Tibial nerve (tissue), 4 donors: ENCODE measurements at places on chromosomes 1 and 21. TPM values are rescaled to one million over a fixed set of nuclear protein-coding genes. Genes with fewer than 3 reads are reported as not detected.

DNA sequence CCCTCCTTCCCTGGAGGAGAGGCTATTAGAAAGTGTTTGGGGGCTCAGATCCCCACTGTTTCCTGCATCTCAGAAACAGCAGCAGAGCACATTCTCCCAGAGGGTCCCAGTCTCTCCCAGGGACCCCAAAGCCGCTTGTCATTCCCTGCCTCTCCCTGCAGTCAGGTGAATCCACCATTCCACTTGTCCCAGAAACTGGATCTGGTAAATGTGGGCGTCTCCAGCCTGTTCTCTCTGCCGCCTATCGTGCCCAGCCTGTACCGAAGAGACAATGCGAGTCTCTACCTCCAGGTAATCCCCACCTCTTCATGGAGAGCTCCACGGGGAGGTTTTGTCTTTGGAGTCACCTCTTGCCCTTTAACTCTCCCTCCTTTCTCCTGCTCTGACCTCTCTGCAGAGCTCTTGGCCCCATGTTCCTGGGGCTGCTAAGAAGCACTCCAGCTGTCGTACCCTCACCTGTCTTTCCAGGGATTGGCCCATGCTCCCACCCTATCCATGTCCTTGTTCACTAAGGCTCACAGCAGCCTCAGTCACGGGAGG, 26.9 kb downstream of the INAVA start:
- H3K36me3 ChIP-seq = no peaks in the 10 kb centered on the region
- H3K4me1 ChIP-seq = no peaks in the 10 kb centered on the region
- DNase-seq = no peak
- no peak overlapping the region for H3K27ac ChIP-seq

The RHBG gene
- not detected for total RNA-seq

- no peak overlapping the region for H3K4me3 ChIP-seq
- no peaks in the 10 kb centered on the region for H3K4me1 ChIP-seq
- no peaks in the 10 kb centered on the region for H3K27me3 ChIP-seq
- DNase-seq = no peak
Observed at GRCh38 chr1:65425006-65425405, 4.5 kb downstream of the LEPR start.

- H3K36me3 ChIP-seq = no peaks in the 10 kb centered on the region
- no peak overlapping the region for H3K4me3 ChIP-seq
- no peaks in the 10 kb centered on the region for H3K27me3 ChIP-seq
- no peak overlapping the region for H3K27ac ChIP-seq
- H3K4me1 ChIP-seq = no peaks in the 10 kb centered on the region
Observed at GRCh38 chr1:108016451-108016920, 51.5 kb upstream of the VAV3 start.

DNA sequence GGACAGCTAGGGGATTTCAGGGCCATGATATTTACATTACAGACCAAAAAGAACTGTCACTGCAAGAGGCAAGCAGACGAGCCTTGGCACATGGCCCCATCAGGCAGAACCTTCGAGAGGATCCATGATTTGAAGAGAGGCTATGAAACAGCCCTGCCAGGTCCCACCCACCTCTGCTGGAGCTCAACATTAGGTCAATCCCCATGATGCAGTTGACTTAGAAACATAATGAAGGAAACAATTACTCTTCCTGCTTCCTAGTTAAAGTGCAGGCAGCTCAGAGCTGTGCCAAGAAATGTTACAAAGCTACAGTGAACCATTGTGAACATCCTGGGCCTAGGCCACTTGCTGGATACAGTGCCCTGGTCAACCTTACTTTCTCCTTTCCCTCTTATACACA, 41.7 kb upstream of the PTCH2 start:
- no peaks in the 10 kb centered on the region for H3K36me3 ChIP-seq
- H3K4me1 ChIP-seq = no peaks in the 10 kb centered on the region
- H3K27me3 ChIP-seq = no peaks in the 10 kb centered on the region
- H3K4me3 ChIP-seq = no peak overlapping the region
- DNase-seq = peak; percentile 20

DNA sequence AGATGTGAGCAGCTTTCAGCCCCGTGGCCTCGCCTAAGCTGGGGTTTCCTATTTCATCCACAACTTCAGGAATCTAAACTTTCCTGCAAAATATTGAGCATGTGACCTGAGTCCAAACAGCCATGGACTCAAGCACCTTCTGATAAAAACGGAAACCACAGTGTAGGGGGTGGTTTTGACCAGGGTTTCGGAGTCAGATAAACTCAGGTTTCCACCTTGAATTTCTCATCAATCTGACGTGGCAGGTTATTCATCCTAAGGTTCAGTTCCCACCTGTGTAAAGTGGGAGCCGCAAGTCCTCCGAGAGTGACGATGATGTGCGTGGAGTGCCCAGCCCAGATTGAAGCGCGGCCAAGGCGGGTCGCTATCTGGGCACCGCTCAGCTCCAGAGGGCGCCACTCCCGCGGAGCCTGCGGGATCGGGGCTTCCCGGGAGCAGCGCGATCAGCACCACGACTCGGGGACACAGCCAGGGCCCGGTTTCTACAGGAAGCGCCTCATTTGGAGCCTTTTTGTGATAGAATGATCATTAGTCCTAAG, 871 bp upstream of the ETS2 start:
- peak overlapping the region; percentile 91 for H3K27ac ChIP-seq
- peak; percentile 61 for DNase-seq
- peaks cover 6% of the 10 kb centered on the region for H3K4me1 ChIP-seq
- no peaks in the 10 kb centered on the region for H3K27me3 ChIP-seq
- peak overlapping the region; percentile 81 for H3K4me3 ChIP-seq

- no peaks in the 10 kb centered on the region for H3K36me3 ChIP-seq
- no peak for DNase-seq
- no peak overlapping the region for H3K4me3 ChIP-seq
- no peak overlapping the region for H3K27ac ChIP-seq
Observed at GRCh38 chr1:236618507-236618906, 14.2 kb upstream of the HEATR1 start.

GRCh38 chr1:8070381-8070811, 44.3 kb upstream of the ERRFI1 start:
- no peaks in the 10 kb centered on the region for H3K36me3 ChIP-seq
- DNase-seq = no peak
- no peaks in the 10 kb centered on the region for H3K4me1 ChIP-seq
- no peak overlapping the region for H3K4me3 ChIP-seq
- no peaks in the 10 kb centered on the region for H3K27me3 ChIP-seq

- H3K27ac ChIP-seq = peak overlapping the region; percentile 50
- no peaks in the 10 kb centered on the region for H3K36me3 ChIP-seq
- H3K27me3 ChIP-seq = no peaks in the 10 kb centered on the region
- no peak overlapping the region for H3K4me3 ChIP-seq
- DNase-seq = no peak
Observed at GRCh38 chr1:202163281-202164270, 3.2 kb upstream of the PTPN7 start.

GRCh38 chr1:67889466-67889865, 56.2 kb upstream of the GNG12 start:
- no peaks in the 10 kb centered on the region for H3K4me1 ChIP-seq
- H3K36me3 ChIP-seq = no peaks in the 10 kb centered on the region
- H3K27me3 ChIP-seq = no peaks in the 10 kb centered on the region

GRCh38 chr1:194538453-194538852, 1352.0 kb upstream of the B3GALT2 start:
- H3K27ac ChIP-seq = no peak overlapping the region
- H3K36me3 ChIP-seq = no peaks in the 10 kb centered on the region
- DNase-seq = no peak

- no peaks in the 10 kb centered on the region for H3K4me1 ChIP-seq
- no peak overlapping the region for H3K4me3 ChIP-seq
- H3K27ac ChIP-seq = no peak overlapping the region
- no peak for DNase-seq
- no peaks in the 10 kb centered on the region for H3K36me3 ChIP-seq
- H3K27me3 ChIP-seq = no peaks in the 10 kb centered on the region
Observed at GRCh38 chr21:39523399-39523798, 71.6 kb downstream of the SH3BGR start.
